GM12865 (cell line): ENCODE measurements at places on chromosomes 1 and 21.
A peak's percentile ranks its signal among the peaks of the same experiment; 100 is the strongest.

- DNase-seq: peak; percentile 89
Observed at GRCh38 chr1:23909412-23909811, 3.8 kb downstream of the CNR2 start.

DNA sequence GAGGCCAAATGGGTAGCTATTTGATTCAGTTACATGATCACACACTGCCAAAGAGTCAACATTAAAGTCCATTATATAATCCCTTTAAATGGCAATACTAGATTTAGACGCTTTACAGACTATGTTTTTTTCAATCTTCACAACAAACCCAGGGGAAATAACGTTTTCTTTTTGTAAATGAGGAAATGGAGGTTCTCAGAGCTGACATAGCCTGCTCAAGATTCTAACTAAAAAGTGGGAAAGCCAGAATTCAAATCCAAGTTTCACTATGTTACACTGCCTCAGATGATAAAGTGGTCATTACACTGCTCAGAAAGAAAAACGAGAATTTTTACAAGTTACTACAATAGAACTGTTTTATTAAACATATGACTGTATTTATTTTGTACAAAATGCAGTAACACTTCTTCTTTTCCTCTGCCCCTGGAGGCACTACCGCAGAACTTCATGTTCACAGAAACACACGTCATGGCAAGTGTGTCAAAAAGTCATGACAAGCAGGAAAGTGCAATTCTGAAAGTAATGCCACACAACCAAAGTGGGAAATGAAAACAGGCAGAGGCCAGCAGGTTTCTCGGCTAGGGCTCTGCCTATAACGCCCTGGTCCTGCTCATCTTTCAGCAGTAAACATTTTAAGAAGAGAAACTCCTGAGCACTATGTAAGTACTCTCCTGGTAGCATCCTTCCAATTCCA, 19.0 kb downstream of the THEMIS2 start:
- peak; percentile 90 for DNase-seq

GRCh38 chr1:38135625-38136414, 89.2 kb upstream of the POU3F1 start:
- no peak for DNase-seq

DNA sequence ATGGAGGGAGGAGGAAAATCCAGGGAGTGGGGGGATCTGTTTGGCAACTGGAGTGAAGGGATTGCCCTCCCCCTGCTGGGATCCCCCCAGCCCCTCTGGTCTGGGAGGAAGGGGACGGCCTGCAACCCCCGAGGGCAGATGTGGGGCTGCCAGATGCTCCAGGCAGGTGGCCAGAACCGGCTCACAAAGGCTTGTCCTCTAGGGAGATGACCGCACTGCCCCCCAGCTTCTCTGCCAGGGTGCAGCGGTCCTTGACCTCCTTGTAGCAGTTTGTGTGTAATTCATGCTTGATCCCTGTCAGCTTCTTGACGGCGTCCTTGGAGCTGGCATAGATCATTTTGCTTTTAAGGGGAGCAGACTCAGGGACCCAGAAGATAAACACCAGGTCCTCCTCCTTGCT, 69.2 kb downstream of the ROR1 start:
- no peak for DNase-seq

DNA sequence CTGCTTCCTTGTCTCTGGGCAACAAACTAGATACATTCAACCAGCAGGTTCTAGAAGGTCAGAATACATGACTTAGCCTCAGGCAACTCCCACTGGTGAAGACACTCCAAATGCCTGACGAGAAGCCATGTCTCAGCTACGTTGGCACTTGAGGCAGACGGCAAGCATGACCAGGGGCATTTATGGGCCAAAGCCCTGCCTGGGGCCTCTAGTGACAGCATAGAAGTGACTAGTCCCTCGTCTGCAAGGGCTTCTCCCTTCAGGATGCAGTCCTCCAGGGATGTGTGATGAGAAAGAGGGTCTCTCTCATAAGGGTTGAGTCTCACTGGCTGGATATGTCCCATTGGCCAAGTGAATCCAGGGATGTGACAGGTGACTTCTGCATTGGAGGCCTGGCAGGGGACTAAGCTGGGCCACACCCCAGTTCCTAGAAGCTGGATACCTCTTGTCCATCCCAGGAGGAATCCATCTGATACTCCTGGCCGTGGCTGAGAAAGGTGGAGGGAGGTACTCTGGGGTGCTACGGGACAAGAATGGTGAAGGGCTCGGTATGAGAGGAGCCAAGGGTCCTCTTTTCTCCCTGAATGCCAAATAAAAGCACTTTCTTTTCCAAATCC, 148.6 kb upstream of the HMGB4 start:
- DNase-seq: no peak

GRCh38 chr1:246954126-246954525, 22.4 kb upstream of the AHCTF1 start:
- DNase-seq: no peak

DNA sequence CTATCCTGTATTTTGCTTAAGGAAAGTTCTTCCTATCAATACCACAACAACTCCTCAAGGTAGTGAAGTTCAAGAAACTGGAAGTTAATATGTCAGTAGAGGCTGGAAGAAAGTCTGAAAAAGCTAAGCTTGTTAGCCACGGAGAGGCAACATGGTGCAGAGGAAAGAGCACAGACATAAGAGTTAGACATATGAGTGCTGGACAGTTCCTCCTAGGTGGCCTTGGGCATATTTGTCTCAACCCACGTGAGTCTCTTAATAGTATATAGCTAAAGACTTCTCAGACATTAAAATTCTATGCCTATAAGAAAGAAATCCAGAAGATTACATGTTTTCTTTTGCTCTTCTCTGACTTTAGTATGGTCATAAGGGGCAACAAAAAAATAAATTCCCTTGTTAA, 22.8 kb upstream of the RRP15 start:
- no peak for DNase-seq

DNA sequence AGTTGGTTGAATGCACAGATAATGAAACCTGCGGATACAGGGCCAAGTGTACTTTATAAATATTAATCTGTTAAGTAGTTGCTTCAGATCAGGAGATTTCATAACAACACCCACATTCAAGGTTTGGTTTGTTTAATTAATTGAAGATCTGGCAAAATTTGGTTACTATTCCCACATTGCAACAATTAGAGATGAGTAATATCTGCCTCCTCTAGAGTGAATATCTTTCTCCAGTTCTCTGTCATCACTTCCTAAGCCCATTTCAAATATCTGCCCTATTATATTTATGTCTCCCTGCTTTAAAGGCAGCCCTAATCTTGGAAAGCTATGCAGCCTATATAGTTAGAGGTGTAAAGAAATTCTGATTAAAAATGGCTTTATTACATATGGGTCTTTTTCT, 61.4 kb downstream of the PPP2R5A start:
- no peak for DNase-seq

DNA sequence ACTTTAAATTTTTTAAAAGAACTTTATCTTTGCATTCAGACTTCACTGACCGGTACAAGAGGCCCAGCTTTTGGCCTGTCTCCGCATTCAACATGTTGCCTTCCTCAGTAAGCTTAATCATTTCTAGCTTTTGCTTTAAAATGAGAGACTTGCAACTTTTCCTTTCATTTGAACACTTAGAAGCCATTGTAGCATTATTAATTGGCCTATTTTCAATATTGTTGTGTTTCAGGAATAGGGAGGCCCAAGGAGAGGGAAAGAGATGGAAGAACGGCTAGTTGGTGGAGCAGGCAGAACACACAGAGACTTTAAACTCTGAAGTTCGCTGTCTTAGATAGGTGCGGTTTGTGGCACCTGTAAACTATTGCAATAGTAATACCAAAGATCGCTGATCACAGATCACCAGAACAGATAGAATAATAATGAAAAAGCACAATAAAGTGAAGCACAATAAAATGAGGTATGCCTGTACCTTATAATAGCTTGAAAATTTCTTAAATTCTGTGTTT, 31.4 kb downstream of the RABGAP1L start:
- DNase-seq: peak; percentile 39

DNA sequence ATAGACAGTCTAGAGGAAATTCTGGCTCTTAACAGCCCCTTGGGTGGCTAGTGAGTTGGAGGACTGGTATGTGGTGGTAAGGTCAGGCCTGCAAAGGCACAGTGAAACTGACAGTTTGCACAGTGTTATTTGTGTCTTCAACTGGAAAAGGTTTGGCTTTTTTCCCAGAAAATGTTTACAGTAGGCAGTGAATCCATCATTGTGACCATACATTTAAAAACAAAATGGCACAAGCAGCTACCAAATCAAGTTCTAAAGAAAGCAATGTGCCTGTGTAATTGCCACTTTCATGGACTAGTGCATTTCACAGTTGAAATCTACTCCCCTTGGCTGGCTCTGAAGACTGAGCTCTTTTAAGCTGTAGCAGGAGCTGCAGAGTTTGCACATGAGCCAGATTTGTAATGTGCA, 24.8 kb downstream of the ATPAF1 start:
- DNase-seq: no peak

GRCh38 chr21:45150638-45151131, 76.3 kb downstream of the ADARB1 start:
- no peak for DNase-seq

DNA sequence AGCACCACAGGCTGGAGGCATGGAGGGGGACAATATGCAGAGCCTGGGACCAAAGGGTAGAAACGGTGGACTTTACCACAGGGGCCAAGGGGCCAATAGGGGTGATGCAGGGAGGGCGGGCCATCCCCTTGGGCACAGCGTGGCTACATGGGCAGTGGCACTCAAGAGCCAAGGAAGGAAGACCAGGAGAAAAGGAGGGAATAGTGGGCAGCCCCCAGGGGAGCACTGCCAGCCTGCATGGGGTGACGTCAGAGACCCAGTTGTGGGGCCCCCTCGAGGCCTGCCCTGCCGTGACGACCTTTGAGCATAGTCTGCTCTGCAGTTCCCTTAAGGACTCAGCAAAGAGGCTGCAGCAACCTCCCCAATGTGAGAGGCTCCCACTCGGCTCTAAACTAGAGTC, 95.5 kb upstream of the TMPRSS2 start:
- DNase-seq: no peak

- no peak for DNase-seq
Observed at GRCh38 chr21:34913811-34914210, 135.3 kb downstream of the RUNX1 start.

DNA sequence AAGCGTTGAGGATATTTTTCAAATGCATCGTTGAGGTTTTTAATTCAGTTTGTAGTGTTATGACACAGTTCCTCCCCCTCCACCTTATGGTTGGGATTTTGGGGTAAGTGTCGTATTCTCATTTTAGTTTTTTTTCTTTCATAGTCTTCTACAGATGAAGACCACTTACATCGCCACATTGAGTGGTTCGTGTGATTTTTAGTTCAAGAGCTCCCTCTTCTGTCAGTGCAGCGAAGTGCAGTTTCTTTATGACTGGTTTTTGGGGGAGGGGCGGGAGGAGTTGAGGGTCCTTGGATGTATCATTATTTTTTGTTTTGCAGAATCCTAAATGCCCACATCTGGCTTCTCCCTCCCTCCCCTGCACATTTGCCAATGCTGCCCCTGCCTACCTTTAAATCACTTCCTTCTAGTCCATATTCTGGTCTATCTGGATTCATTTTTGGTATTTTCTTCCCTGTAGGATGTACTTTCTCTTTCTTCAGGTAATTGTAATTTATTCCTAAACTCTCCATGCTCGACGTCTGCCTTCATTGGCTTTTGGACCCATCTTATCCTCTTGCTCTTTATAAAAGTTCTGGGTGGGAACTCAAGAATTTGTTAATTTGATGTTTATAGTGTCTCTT, 433.1 kb downstream of the CAMTA1 start:
- DNase-seq: peak; percentile 41

DNA sequence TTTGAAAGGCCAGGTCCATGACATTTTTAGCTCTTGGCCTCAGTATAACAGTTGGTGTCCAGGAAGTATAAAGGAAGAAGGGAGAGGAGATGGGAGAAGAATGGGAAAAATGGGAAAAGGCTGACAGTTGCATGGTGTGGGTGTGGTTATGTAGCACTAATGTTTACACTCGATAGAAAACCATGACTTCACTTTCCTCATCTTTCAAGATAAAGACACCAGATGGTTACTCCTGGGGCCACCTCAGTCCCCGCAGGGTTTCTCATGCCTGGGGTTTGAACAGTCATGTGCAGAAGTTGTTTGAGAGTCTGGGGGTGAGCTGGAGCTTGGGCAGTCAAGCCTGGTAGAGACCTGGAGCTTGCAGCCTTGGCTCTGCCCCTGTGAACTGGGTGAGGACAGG, 7.9 kb downstream of the PGBD2 start:
- no peak for DNase-seq
